ENCODE measurements at places on chromosomes 5 and 9.

GRCh38 chr9:130933114-130934046, 5.7 kb downstream of the FIBCD1 start:
- peak; percentile 78 for DNase-seq

DNA sequence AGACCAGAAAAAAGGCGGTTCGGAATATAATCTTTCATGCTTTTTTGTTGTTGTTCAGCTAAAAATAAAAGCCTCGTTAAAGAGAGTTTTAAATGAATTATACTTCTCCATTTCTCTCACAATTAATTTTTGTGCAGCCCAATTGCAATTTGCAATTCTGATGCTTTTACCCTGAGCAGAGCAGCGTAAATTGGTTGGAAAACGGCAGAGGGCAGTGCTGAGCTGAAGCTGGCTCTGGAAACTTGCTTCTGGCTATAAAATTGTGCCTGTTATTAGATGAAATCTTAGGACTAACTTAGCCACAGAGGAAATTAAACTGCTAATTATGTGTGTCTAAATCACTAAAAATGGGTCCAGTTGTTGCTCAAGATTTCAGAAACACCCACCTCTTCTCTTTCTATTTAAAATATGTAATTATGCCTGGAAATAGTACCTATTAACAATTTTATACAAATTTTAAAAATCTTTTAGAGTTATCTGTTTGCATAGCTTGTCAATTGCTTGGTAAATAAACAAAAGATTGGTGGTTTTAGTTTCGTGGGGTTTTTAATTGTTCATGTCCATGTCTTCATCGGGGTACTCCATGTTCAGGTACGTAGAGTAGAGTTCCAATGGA, 441.8 kb upstream of the TLE4 start:
- DNase-seq, result peak; percentile 66

GRCh38 chr9:90942555-90942954, 140.9 kb downstream of the SYK start:
- no peak for DNase-seq

- DNase-seq, result peak; percentile 55
Measured at GRCh38 chr9:98457726-98458370, 202.4 kb upstream of the TBC1D2 start.

DNA sequence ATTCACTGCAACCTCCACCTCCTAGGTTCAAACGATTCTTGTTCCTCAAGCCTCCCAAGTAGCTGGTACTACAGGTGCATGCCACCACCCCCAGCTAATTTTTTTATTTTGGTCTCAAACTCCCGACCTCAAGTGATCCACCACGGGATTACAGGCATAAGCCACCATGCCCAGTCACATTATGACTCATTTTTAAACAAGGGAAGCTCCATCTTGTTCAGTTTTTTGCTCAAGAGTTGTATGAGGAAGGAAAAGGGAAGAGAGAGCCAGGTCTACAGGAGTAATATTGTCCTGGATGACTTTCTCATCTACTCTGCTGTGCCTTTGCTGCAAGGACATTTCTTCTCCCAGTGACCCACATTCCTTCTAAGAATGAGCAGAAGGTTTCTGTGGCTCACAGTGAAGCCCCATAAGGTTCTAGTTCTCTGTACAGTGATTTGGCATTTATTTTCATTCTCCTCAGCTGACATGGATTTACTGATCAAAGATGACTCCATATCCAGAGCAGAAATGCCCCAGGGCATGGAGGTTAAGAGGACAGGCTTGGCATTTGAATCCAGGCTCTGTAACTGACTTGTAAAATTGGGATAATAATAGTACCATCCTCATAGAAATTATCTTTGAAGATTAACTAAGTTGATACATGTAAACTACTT, 153.5 kb downstream of the CDH6 start:
- no peak for DNase-seq

GRCh38 chr5:135441350-135441831, 5.8 kb downstream of the DCANP1 start:
- DNase-seq, result no peak

DNA sequence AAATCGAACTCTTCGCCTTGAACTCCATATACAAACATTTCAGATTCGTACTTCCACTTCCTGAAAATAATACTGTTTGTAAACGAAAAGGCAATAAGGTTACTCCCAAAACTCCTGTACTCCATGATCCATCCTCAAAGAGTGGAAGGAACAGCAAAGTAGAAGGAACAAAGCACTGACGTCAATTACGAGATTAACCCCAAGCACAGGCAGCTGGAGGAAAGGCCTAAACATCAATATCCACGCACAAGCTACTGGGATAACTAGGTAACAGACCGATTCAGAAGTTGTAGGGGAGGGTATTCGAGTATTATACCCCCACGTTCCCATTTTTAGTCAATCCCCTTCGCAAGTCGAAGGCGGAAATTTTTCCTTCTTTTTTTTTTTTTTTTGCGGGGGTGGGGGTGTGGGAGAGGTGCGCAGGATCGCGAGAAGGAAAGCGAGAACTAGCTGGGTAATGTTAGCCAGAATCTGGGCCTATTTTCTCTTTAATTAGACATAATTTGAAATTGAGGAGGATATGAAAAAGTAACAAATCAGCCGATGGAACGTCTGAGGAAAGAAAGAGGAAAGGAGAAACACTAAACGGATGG, 909 bp downstream of the AFF4 start:
- peak; percentile 48 for DNase-seq

GRCh38 chr5:136491806-136492205, 126.5 kb upstream of the TRPC7 start:
- DNase-seq, result no peak

- DNase-seq, result no peak
Measured at GRCh38 chr5:38554861-38555260, 1.6 kb downstream of the LIFR start.

DNA sequence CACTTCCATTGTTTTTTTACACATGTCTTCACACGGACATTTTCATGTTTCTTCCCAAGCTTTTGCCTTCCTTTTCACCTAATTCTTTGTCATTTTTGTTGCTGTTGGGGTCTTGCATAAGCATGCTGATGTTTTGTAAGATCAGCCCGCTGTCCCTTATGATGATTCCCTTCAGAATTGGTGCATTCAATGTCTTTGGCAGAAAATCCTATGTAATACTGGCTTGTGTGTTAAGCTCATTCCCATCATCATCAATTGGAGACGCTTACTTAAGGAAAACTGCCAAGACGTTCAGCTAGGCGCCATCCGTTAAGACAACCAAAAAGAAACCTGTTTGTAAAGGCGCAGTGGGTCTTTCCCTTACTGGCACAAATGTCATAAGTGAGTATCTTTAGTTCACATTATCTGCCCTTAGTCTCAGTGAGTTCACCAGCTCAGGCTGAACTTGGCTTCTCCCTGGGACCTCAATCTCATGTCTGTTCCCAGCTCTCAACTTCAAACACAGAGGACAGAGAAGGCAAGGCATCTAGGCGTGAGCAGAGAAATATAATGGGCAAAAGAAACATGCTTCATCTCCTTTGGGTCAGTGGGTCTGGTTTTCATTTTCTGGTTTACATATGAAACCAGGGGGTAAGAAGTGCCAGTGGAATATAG, 97.9 kb downstream of the EFNA5 start:
- DNase-seq, result no peak

- DNase-seq, result no peak
Measured at GRCh38 chr5:75721573-75721972, 4.3 kb upstream of the POC5 start.

DNA sequence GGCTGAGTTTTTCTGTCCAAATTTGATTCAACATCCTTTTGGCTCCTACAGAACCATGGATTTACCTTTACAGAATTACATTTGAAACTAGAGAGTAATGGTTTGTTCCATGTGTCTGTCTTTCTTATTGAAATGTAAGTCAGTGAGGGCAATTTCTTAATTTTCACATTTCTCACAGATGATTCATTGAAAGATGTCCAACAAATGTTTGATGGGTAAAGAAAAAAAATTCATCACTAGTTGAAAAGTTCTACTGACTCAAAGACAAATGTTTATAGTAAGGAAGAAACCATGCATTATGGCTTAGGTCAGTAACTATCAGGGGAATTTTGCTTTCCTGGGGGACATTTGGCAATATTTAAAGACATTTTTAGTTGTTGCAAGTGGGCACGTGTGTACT, 131.6 kb upstream of the TRPM3 start:
- DNase-seq, result no peak

DNA sequence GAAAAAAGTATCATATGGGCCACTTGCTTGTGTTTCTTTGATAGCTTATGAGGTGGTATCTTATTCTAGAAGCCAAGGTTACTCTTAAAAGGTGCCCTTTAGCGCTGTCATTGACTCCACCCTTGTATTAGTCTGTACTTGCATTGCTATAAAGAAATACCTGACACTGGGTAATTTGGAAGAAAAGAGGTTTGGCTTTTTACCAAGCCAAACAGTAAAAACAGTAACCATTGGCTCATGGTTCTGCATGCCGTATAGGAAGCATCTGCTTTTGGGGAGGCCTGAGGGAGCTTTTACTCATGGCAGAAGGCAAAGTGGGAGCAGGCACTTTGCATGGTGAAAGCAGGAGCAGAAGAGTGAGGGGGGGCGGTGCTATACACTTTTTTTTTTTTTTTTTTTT, 87.4 kb downstream of the TEK start:
- DNase-seq, result no peak

GRCh38 chr9:97557606-97558095, 56.2 kb downstream of the TMOD1 start:
- DNase-seq, result no peak

- no peak for DNase-seq
Measured at GRCh38 chr9:109918339-109919163, 138.6 kb downstream of the PALM2AKAP2 start.

Measured in AG20443 (cell line).